ENCODE measurements at places on chromosomes 3 and 15.

DNA sequence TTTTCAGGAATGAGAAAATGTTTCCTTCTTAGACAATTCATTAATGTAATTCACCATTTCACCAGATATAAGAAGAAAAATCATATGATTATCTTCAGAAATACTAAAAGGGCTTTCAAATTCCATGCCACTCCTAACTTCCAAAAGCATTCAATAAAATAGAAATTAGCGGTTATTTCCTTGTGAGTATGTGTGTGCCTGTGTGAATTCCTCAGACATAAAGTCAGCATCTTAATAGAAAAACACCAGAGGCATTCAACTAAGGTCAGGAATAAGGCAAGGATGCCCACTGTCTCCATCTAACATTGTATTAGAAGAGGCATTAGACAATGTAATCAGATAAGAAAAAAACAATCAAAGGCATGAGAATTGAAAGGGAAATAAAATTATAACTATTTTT, 88.4 kb downstream of the PLCH1 start:
- no peak for DNase-seq

- DNase-seq = no peak
Measured at GRCh38 chr3:23697416-23697815, 108.3 kb upstream of the UBE2E1 start.

DNA sequence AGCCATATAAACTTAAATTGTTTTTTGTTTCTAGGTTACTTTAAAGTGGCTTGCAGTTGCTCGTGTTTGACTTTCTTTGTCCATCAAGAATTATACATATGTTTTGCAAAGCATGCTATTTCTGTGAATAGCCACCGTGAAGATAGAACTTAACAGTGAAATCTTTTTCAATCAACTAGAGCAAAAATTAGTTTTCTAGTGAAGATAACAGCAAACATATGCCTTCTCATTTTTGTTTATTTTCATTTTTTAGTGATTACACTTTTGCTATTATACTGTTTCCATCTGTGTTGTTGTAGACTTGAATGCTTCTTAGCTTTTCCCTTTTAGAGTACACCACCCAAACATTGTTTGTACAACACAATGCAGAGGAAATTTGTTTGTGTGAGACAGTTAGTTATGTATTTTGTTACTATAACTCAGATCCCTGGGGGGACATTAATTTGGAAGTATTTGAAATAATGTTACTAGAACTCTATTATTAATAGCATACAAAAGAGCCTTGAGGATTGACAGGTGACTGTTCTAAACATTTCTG, 62.8 kb downstream of the CRYBG3 start:
- DNase-seq = no peak

DNA sequence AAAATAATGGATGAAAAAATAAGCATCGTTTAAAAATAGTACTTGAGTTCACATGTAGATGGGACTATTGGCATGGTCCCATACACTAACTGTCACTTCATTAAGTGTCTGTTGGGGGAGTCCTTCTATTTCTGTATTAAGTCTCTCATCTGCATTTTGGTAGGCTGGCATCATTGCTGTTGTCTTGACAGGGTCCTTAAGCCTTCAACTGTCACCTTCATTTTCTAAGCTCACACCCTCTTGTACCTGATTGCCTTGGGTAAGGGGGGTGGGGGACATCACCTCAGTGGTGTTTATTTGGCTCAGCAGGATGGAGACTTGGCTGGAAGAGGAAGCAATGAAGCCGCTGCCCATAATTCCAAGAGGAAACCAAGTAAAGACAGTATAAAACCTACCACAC, 202.0 kb upstream of the VEPH1 start:
- DNase-seq = no peak

DNA sequence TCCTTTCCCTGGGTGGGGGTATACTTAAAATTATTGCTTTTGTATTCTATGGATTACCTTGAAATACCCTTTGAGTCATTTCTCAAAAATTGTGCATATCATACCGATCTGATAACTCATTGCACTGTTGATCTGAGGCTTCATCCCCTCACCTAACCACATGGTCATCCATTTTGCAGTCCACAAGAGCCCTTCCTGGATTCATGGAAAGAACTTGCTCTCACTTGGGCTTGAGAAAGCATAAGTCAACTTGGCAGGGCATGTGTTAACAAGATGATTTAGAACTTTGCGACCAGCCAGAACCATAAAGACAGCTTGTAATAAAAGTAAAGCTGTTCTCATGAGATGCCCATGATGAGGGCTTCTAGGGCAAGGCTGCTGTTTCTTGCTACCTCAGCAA, 22.2 kb downstream of the MME start:
- no peak for DNase-seq

DNA sequence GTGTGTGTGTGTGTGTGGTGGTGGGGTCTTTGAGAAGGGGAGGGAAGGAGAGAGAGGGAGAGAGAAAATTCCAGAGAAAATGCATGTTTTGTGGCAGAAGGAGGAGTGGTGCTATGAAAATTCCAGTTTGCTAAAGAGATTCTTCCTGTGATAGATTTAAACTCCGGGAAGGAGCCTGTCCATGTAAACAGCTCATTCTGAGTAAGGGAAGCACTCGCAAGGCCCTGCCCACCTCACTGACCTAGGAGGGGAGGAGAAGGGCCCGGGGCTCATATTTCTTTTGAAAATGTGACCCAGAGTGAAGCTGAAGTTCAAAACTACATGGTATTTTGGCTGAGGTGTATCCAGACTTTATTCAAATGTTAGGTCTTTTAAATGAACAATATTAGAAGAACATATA, 41.3 kb downstream of the ADAMTSL3 start:
- DNase-seq = no peak

DNA sequence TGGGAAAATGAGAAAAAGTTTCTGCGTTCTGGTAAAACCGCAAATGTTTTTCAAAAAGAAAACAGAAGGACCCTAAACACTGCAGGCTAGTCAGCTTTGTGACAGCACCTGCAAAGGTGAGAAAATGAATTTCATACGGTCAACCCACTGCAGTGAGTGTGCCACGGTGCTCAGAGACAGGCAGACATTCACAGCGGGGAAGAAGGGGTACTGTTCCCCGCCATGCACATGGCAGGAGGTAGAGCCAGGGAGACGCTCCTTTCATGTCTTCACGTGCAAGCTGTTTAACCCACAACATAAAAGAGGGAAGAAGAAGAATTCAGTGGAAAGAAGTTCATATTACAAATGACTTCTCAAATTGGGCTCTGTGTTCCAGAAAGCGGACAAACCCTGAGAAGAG, 109.5 kb downstream of the SEC22A start:
- no peak for DNase-seq

DNA sequence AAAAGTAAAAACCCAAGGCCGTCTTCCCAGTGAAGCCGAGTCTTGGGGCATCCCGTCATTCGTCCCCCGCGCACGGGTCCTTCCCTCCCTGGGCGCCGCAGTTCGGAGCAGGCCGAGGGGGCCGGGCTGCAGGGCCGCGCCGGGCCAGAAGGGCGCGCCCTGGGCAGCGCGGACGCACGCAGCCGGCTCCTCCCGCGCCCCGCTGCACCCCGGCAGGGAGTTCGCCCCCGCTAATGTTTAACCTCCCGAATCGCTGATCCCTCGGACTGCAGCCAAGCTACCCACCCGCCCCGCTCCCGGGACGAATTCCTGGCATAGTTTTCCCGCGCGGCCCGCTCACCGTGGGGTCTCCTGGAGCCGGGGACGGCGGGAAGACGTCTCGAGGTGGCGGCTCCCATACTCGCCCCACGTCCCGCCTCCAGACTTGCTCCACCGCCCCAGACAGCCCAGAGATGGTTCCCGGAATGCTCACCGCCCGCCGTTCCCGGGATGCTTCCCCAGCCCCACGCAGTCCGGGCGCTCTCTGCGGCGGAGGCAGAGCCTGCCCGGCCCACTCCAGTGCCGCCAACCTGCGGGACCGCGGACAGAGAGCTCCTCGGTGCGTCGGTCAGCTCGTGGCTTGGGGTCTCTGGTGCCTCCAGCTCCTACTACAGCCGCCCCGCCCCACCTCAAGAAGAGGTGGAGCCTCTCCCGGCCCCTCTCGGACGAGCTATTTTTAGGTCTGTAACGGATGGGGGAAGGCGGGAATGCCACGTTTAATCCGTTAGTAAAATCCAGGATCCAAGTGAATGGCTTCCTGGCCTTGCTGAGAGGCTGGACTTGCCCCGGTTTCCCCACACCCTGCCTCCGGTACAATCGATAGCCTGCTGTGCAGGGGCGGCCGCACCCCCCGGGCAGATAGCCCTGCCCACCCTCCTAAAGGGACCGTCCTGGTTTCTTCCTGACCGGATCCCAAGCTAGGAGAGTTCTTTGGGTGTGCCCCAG, at the start of gene DZIP1L:
Gene DZIP1L, minus strand, starts transcription at position 621 of the 984 bp plus-strand sequence. CDS start 11,637 bp downstream, outside the sequence.
- DNase-seq = no peak

DNA sequence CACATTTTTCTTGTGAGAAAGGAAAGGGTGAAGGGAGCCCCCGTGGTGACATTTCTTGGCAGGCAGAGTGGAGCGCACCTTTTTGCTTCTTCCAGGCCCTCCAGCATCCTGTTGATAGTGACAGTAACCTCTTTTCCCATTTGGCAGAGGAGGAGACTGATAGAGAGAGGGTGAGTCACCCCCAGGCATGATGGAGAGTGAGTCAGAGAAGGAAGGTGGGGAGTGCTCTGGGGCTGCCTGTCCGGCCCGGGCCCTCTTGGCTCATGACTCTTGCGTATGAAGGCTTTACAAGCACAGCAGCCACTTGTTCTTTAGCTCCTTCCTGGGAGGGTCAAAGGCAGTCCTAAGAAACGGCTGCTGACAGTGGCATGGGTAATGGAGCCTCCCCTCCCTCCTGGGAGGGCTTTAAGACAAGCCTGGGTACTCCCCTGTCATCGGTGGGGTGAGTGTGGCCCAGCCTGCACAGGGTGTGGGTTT, 16.0 kb downstream of the ANKRD63 start:
- DNase-seq = no peak

GRCh38 chr15:68515371-68516095, 63.3 kb upstream of the CORO2B start:
- no peak for DNase-seq

DNA sequence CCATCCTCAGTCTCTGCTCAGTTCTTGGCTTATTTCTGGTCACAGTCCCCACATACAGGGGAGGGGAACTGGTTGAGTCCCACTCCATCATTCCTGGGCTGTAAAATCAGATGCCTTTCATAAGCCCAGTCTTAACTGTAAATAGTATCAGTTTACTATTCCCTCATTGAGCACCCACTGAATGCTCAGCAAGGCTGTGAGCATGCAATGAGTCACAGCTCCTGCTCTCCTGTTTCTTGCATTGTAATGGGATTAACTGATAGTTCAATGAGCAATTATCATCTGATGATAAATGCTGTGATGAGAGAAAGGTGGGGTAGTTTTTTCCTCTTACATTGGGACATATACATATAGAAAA, 113.6 kb upstream of the TPM1 start:
- DNase-seq = no peak

GRCh38 chr3:54353946-54354345, 231.6 kb downstream of the CACNA2D3 start:
- DNase-seq = no peak

GRCh38 chr15:35827911-35828310, 281.9 kb upstream of the DPH6 start:
- no peak for DNase-seq

DNA sequence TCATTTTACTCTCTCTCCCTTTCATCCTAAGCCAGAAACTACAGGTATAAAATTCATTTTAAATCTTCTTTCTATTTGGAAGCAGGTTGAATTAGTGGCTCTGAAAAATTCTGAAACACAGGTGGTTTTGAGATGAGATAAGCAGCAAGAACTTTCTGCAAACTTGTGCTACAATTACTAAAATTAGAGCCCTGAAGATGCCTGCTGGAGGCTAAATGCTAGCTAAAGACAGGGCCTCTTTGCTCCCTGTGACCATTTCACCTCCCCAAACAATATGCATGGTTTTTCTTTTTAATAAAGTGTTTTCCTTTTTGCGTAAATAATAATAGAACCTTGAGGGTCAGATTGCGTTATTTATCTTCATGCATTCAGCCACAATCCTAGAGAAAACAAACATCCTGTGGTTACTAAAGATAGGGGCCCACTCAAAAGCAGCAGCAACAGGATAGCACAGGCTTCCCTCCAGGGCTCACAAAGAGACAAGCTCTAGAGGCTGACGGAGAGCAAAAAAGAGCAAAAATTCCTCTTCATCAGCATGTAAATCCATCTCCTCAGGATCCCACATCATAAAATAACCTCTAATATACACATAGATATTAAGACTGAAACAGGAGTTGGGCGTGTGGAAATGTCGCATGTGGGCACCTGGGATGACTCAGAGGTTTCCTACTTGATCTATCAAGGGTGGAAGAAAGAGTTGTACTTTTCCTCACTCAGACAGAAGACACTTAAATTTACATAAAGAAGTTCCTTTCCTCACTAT, 26.5 kb upstream of the CP start:
- no peak for DNase-seq

- no peak for DNase-seq
Measured at GRCh38 chr3:56303487-56303886, 164.8 kb downstream of the ERC2 start.

DNA sequence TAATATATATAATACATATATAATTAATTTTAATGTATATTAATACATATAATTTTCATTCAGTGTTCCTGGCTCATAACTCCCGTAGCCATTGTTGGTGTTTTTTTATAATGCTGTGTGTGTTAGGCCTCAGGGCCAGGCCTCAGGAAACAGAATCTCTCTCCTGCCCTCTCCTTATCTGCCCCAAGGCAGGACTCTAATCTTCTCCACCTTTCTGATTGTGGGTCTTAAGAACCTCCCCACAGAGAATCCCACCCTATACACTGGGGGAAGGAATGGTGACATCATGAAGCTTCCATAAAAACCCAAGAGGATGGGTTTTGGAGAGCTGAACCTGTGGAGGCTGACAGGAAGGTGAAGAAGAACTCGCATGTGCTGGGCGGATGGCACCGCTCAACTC, 4.0 kb upstream of the FMN1 start:
- no peak for DNase-seq

DNA sequence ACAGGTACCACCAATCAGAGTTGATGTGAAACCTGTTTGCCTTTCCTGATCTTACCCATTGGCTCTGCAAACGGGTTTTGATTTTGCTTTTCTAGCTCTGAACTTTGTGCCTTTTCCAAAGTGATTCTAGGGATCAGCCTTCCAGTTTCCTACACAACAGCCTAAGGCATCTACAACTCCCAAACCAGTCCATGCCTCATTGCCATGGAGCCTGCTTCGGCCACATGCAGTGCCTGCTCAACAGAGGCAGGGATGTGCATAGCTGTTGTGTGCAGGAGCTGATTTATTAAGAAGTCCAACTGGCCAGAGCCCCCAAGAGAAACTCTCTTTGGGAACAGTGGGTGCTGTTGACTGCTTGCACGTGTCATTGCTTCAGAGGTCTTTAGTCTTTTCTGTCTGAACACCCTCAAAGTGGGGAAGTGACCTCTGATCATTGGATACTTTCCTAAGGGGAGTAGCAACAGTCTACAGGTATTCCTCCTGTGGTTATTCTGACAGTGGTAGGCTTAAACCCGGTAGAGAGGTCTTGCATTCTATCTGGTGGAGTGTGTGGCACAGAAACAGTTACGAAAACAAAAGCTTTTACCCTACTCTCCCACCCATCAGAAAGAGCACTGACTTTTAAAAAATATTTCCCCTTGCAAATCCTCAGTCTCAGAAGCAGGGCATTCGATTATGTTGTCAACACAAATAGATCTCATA, 36.6 kb upstream of the THSD4 start:
- no peak for DNase-seq
